ENCODE measurements at places on chromosomes 12 and 14.
A peak's percentile ranks its signal among the peaks of the same experiment; 100 is the strongest.

DNA sequence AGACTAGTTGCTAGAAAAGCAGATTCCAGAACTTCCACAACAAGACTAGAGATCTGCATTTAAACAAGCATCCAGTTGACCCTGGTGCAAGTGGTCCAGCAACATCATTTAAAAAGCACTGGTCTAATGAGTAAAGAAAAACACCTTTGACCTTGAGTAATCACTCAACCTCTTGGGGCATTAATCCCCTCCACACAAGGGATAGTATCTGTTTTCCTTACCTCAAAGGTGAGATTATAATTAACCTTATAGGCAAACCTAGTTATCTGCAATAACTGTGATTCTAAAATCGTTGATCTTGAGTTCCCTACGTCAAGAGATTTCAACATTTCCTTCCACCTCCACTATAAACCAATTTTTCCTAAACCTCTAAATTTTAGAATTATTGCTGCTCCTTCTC lies 1.1 kb downstream of the KDM5A start:
- DNase-seq: no peak

DNA sequence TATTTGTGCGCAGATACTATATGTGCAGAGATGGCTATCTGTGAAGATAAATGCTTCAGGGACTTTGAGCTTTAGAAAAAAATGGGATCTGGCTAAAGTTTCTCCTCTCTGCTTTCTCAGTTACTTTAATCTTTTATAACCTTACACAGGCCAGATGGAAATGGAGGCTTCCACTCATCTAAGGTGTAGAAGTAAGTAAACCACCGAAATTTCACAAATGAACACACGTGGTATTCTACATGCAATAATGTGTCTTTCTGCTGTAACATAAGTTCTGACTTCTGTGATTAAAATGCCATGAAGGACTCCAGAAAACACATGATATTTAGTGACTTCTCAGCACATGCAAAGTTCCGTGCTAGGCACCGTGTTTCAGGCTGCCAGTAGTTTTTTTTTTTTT lies 99.1 kb upstream of the FOXN3 start:
- no peak for DNase-seq

DNA sequence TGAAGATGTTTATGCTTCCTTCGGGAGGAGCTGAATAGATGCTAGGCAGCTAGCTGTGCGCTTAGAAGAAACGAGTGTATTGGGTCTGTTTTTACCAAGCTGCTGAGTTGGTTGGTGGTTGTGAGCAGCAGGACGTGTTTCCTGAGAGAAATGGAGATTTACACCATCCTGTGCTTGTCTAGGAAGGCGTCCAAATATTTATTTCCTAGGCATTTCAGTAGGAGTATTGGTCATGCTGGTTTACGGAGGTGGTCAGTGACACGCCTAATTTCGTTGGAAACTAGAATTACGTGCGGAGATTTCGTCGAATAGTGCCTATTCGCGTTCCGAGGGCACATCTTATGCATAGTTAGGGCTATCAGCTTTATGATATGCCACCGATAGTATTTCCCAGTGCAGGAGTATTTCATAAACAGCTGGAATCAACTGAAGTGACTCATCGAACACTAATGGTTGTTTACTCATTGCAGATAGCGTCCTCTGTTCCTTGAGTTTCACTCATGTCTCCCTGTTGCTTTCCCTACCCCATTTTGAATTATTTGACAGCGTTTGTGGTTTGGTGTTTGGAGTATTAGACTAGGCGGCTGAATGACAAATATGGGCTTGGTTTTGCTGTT lies 780 bp downstream of the TBC1D15 start:
- peak; percentile 14 for DNase-seq

DNA sequence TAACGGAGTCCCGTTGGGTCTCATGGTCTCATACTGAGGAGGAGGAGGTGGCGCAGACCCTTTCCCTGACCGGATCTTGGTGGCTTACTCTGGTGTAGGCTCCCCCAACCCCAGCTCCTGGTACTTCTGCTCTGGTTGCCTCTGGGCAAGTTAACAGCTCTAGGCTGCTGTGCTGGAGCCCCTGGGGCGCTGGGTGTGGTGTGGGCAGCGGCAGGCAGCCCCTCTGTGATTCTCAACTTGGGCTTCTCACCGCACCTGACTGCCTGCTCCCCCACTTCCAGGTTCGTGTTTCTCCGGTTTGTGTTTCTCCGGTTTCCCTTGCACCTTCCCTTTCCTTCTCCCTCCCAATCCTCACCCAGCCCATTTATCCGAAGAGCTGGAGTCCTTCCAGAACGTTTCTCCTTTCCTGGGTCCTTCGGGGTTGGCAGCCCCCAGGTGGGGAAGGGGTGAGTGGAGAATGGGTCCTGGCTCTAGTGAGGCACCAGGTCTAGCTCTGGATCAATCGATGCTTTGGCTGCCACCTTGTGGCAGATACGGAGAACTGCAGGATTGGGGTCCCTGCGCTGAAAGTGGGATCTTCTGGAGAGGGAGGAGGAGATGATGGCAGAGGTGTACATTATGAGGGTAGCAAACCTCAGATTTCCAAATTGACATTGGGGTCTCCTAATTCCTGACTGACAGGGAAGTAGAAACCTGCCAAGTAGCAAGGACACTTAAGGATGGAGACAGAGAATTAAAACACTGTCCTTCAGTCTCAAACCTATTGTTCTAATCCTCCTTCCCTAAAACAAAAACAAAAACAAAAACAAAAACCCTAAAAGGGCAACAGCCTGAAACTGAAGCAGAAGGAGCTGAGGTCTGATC lies 8.3 kb downstream of the CISTR start:
- peak; percentile 66 for DNase-seq

DNA sequence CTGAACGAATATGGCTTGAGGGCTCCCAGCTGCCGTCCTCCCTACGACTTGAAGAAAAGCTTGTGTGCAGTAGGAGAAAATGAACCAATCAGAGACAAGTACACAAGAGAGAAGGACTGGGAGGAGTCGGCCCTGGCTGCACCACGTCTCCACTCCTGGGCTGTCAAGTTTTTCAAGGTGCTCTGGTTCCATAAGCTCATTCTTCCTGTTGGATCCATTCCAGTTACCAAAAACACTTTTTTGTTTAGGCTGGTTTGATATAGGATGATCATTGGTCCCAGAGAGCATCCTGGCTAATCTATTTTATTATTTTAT lies 2.8 kb upstream of the A2ML1 start:
- DNase-seq: no peak

GRCh38 chr12:125233319-125233718 lies 168.1 kb downstream of the AACS start:
- DNase-seq: no peak

DNA sequence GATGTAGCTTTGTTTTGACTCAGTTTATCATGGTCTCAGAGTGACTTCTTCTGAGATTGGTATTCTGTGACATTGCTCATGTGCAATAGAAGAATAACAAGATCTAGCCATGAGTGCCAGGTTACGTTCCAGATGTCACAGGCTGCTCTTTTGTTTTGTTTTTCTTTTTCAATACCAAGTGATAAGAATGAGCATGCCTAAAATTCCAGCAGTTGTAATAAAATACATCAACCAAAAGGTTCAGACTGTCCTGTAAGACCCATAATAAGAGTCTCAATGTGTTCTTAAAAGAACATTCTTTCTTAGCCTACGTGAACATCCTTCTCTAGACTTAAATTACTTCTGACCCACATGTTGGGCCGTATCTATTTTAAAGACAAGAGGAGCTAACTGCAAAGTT lies 669.2 kb downstream of the DIO2 start:
- no peak for DNase-seq

DNA sequence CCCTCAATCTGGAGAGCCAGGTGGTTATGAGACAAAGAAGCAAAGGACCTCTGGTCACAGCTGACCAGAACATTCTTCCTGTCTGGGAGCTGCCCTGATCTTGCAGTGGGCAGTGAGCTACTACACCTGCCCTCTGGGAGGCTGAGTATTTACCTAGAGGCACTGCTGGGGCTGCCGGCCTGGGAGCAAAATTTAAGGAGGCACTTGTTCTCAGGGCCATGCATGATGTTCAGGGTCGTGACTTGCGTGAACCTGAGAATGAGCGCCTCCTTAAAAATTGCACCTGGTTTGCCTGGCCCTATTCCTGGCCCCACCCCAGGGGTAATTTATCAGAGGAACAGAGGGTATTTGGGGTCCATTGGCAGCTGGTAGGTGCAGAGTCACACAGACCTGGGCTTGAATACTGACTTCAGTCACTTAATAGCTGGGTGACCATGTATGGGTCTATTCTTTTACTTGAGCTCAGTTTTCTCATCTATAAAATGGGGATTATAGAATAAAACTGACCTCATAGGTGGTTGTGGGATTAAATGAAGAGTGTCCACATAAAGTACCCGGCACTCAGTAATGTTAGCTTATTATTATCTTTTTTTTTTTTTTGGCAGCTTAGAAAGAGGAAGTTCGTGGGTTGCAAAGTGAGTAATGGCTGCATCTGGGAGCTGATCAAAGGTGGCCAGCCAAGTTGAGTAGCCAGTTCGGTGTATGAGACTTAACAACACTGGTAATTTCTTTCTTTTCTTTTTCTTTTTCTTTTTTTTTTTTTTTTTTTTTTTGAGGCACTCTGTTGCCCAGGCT lies 107.4 kb upstream of the MED13L start:
- no peak for DNase-seq

- DNase-seq: no peak
These were observed 55.7 kb upstream of the PTGR2 start for GRCh38 chr14:73795974-73796373.

DNA sequence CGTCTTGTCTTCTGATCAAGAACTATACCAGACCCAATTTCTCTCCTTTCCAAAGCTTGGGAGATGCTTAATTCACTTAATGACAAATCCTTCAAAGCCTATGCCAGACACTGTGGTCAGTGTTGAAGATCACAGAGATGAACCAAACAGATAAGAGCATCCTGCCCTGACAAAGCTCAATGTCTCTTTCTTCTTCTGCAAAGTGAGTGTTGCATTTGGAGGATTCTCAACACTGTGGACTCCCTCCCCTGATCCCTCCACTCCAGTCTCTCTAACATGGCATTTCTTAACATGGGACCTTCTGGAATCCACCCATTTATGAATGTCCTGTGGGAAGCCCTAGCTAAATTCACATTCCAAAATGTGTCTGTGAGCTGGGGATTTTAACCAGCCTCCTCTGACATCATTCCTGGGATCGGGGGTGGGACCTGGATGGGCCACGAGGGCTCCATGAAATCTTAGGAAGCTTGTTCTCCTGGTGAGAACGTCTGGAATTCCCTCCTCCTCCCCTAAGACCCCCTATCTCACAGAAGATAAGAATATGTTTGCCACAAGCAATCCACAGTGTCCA lies 20.3 kb downstream of the SYNE3 start:
- no peak for DNase-seq

- no peak for DNase-seq
These were observed 2.4 kb downstream of the WASHC3 start for GRCh38 chr12:102059343-102059742.

GRCh38 chr14:88037325-88037724 lies 32.4 kb downstream of the GPR65 start:
- no peak for DNase-seq

DNA sequence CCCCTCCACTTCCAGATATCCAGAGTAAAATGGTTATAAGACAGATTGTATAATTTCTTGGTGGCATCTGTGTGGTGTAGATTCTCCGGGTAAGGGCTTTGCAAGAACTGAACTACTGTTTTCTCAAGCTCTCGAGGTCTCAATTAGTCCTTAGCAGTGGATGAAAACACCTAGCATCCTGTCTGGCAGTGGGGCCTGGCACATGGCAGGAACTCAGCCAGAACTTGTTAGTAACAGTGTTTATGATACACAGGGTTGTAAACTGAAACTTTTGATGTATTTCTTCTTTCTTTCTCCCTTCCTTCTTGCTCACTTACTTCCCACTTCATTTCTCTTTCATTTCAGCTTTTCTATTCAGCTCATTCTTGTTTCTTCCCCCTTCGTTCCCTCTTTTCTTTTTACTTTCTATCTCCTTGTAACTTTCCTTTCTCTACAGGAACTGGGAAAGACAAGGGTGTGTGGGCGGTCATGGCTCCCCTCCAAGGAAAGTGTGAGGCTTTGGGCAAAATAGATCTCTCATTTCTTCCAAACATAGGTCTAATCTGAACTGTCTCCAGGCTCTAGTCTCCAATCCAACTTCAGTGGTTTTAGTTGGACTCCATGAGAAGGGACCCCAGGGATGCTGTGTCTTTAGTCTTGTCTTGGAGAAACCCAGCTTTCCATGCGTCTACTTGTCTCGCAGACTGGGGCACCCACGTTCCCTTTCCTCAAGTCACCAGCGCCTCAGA lies 159.7 kb downstream of the PAH start:
- no peak for DNase-seq

GRCh38 chr12:5220835-5221234 lies 177.2 kb downstream of the KCNA5 start:
- DNase-seq: peak; percentile 13

DNA sequence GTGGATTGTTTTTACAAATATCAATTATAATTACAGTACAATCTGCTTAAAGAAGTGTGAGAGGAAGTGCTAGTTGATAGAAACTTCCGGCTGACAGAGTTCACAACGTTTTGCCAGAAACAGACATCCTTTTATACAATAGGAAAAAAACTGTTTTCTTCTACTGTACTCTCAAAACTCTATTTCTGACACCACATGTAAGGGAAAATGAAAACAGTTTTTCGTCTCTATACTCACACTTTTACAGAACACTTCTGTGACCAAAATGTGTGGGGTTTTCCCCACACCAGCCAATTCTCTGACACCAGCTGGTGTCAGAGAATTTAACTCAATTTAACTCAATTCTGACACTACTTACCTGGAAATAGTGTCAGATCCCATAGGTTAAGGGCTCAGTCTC lies 24.2 kb upstream of the HIF1A start:
- no peak for DNase-seq

DNA sequence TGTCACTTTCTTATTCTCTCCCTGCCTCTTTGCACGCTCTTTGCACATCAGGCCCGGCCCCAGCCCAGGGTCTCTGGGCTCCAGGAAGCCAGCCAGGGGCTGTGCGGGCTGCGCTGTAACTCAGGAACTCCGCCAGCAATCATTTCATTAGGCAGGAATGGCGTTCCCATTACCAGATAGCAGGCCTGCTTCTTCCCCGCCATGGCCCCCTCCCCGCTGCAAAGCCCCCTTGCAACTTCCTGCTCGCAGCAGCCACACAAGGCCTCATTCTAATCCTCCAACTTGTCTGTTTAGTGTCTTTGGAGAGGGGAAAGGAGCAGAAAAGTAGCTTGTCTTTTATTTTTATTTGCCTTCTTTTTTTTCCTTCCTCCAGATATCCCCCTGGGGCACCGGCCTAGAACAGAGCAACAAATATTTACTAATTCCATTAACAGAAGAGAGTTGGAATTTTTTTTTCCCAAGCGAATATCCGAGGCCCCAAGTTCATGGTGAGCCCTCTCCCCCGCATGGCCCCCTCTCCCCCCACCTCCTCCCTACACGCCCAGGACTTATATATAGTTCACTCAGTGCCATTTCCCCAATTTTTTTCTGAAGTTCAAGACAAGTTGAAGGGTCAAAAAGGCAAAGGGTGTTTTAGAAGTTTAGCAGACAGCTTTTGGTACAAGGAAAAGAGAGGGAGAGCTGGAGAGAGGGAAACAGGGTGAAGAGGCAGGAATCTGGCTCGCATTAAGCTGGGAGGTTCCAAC lies 329.4 kb upstream of the TBX3 start:
- DNase-seq: no peak

All from stimulated activated CD4-positive, alpha-beta T cell treated with anti-CD3 and anti-CD28 coated beads, Interleukin-12 subunit alpha, Interleukin-12 subunit beta, amount 100 ng/mL, for 48 hours (primary cell).